ENCODE measurements at places on chromosomes 1 and 21.

DNA sequence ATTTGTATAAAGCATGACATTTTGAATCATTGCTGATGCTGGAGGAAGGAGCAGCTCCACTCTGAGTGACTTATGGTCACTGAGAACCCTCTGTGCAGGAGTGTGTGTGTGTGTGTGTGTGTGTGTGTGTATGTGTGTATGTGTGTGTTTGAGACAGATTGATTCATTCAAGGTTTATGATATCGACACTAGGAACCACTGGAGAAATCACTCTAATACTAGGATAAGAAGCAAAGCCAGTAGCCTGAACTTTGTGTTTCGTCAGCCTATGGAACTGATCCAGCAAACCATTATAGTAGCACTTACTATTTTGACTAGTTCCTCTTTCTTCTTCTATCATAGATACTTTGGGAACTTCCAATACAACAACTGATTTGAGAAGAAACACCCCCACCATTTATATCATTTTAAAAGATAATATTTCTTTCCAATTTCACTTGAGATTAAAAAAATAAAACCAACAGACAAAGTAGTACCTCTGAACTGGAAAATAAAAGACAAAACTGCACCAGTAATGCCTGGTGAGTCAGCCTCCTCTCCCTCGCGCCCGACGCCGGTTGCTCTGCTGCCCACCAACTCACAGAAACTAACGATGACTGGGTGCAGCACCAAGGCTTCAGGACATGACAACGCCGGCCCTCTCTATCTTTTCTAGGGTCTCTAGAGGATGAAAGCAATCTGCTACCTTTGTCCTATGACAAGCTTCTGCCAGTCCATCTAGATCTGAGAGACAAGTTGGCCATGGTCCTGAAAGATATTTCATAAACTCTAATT is 20.9 kb downstream of the SLAMF1 start:
- no peak for DNase-seq

DNA sequence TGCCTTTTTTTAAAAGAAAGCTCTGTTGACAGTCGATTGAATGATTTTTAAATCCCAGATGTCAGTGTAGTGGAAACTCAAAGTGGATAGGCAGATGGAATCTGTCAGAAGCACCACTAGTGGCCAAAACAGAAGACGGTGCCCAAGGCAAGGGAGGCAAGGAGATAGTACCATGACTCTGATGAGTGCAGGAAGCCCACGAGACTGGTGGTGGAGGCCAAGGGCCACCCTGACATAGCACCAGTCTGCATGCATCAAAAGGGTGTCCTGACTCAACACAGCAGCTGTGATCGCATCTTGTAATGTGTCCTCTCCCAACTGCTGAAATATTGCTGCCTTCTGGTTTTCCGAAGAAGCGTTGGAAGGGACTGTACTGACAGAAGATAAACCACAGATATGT is 124.1 kb upstream of the PAPPA2 start:
- no peak for DNase-seq

- no peak for DNase-seq
Observed at GRCh38 chr1:76021846-76022245, 52.7 kb upstream of the ST6GALNAC3 start.

DNA sequence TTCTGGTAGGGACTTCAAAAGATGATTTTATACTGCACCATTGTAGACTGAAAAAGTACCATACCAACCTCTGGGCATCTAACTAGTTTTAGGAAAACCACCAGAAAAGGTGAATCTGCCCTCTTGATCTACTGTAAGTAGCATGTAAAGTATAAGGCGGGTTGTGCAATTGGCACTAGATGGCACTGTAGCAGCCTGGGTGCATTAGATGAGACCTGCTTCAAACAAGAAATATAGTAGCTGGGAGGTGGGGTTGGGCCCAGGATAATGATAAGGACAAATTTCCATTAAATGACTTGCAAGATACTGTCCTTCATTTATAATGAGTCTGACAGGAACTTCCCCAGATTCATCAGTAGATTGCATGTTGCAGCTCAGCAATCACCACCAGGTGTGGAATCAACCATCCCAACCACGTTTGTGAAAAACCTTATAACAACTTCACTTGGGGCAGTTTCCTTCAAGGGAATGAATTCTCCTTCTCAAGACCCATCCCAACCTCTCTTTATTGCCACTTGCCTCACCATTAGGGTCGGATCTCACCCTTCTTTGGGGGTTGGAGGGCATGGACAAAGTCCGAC is 37.3 kb upstream of the IL10 start:
- DNase-seq = peak; percentile 17

- peak; percentile 61 for DNase-seq
Observed at GRCh38 chr1:36386265-36387140, 779 bp upstream of the STK40 start.

DNA sequence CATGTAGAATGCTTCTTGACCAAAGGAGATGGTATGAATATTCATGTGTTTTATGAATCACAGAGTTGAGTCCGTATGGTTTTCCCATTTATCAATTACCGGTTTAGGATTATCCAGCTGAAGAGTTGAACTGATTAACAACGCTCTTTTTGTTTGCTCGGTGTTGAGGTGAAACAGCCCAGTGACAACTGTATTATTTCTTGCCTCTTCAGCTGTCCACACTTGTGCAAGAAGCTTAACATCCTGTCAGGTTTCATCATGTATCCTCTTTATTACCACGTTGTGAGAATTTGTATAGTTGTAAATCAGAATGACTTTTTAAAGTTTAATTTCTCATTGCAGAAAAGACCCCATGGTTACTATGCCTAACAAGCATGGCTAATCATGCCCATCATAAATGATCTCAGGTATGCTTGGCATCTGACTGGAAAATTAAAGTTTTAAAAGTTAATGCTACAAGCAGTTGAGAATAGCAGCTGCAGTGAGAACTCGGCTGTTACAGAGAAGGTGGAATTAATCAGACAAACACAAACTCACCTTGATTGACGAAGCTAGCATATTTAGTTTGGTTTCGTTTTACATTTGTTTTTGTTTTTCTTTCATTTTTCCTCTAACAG is 563.2 kb upstream of the ADGRL2 start:
- DNase-seq = no peak

DNA sequence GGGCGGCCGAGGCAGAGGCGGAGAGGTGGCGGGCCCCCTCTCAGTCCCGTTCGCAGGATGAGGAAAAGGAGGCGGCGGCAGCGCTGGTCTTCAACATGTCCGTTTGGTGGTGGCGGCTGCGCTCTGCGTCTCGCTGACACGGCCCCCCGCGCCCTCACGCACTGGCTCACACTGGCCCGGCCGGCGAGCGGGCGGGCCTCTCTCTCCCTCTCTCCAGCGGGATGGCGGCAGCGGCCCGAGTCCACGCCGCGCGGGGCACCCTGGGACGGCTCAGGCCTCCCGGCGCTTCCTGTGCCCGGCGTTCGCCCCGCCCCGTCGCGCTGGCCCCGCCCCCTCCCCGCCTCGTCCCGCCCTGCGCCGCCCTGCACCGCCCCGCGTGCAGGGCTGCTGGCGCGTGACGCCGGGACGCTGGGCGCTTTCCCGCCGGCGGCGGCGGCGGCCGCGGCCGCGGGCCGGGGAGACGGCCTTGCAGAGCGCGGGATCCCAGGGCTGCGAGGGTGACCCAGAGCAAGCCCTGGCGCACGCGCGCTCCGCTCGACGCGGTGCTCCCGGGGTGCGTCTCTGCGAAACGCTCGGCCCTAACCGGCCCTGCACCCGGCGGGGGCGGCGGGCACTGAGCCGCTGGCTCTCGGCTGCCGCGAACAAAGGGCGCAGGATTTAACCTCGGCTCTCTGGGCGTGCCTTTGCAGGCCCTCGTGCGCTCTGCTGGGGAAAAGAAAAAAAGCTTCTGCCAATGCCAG is at the start of gene SCAF4:
Gene SCAF4 (minus strand): TSS at position 262 of the 740 bp plus-strand sequence. CDS start 426 bp downstream, outside the sequence.
- DNase-seq = peak; percentile 89

- DNase-seq = no peak
Observed at GRCh38 chr1:232153652-232154051, 476.3 kb downstream of the SIPA1L2 start.

GRCh38 chr1:13701271-13701640 is 1.3 kb downstream of the PRDM2 start:
- DNase-seq = no peak

GRCh38 chr1:109256971-109257681 is 7.8 kb downstream of the CELSR2 start:
- DNase-seq = no peak

DNA sequence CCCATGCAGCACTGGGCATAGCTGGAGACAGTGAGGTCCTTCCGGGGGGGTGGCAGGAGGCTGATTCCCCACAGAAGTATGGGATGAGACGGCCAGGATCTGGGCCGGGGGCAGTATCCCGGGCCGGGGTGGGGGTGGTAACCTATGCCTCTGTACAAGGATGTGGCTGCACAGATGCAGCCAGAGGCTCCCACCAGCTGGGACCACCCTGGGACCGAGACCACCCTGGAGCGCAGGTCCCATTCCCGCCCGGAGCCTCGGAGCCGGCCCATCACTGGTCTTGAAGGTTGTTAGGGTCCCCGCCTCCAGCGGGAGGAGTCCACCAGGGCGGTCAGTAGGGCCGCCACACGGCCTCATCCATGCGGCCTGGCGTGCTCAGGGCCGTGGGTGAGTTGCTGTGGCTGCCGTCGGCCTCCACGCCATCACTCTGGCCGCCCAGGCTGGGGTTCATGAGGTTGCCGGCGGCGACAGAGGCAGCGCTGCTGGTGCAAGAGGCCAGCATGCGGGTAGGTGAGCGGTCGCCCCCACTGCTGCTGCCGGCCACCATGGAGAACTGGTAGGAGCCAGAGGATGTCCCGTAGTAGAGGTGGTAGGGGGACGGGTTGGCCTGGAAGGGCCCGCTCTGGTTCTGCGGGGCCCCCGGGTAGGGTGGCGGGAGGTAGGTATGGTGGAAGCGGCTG is 28.1 kb downstream of the RUNX3 start:
- no peak for DNase-seq

- no peak for DNase-seq
Observed at GRCh38 chr21:36678538-36678937, 20.4 kb upstream of the SIM2 start.

GRCh38 chr1:46659307-46659870 is 8.8 kb downstream of the ATPAF1 start:
- DNase-seq = no peak

DNA sequence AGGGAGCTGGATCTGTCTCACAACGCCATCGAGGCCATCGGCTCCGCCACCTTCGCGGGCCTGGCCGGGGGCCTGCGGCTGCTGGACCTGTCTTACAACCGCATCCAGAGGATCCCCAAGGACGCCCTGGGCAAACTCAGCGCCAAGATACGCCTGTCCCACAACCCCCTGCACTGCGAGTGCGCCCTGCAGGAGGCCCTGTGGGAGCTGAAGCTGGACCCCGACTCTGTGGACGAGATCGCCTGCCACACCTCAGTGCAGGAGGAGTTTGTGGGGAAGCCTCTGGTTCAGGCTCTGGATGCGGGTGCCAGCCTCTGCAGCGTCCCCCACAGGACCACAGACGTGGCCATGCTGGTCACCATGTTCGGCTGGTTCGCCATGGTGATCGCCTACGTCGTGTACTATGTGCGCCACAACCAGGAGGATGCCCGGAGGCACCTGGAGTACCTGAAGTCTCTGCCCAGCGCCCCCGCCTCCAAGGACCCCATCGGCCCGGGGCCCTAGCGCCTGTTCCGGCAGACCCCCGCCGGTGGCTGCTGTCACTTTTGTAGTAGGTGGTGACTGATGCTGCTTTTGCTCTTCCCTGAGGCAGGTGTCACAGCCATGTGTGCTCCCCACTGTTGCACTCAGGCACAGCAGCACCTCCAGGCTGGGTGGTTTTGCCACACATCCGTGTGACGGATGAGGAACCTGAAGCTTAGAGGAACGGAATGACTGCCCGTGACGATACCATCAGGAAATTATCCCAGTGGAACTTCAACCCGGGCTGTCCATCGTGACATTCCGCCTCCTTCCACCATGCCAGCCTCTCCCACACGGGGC is 1.8 kb downstream of the LRRC3 start:
- DNase-seq = no peak

GRCh38 chr1:151661751-151662150 is 49.9 kb downstream of the SNX27 start:
- no peak for DNase-seq

GRCh38 chr1:38891753-38892152 is 10.4 kb upstream of the GJA9 start:
- no peak for DNase-seq

- DNase-seq = peak; percentile 39
Observed at GRCh38 chr1:84996846-84997666, at the start of gene MCOLN2. MCOLN2 (minus strand) TSS chr1:84997113; CDS start chr1:84996872, 241 bp downstream.

DNA sequence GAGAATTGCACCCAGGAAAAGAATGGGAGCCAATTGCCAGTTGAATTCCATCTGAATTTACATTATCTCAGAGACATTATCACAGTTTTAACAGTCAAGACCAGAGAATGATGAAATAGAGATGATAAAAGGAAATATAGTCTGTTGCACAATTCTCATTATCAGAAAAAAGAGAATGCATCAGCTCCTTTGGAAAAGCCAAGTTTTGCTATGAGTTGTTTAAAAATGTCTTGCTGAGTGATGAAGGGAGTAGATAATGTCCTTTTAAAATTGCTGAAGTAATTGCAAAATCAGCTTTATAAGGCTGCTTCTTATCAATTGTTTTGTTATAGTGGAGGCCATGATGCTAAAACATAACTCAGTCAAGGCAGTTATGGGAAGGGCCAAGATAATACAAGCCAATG is 37.9 kb upstream of the EEIG2 start:
- no peak for DNase-seq

All from COR-L47 (cell line).